ENCODE measurements at places on chromosomes 6 and 20.

DNA sequence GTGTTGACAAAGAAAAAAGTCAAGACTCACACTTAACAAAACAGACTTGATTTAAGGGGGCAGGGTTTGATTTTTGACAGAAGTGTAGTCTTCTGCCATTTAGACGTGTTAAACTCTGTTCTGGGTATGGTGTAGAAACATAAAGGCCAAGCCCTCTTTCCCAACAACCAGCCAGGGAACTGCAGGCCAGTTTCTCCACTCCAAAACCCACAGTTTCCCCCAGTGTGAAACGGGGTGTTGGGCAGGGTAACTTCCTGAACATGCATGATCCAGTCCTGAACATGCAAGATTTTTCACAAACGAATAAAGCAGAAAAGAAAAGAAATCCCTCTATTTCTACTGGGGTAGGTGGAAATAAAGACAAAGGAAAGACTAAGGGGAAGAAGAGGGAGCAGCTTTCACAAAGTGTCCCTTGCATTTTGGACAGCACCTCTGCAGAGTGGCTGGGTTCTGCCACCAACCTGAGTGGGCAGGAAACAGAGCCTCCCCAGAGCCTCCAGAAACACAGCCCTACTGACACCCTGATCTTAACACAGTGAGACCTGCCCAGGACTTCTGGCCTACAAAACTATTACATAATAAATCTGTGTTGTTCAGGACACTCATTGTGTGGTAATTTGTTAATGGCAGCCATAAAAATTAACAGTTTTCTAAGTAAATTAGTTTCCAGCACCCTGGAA, 7.5 kb downstream of the APMAP start:
- peak overlapping the region; percentile 49 for H3K27ac ChIP-seq
- H3K27me3 ChIP-seq, result peaks cover 2% of the 10 kb centered on the region
- H3K4me1 ChIP-seq, result peaks cover 31% of the 10 kb centered on the region
- peaks cover 18% of the 10 kb centered on the region for H3K36me3 ChIP-seq
- no peak overlapping the region for H3K4me3 ChIP-seq

DNA sequence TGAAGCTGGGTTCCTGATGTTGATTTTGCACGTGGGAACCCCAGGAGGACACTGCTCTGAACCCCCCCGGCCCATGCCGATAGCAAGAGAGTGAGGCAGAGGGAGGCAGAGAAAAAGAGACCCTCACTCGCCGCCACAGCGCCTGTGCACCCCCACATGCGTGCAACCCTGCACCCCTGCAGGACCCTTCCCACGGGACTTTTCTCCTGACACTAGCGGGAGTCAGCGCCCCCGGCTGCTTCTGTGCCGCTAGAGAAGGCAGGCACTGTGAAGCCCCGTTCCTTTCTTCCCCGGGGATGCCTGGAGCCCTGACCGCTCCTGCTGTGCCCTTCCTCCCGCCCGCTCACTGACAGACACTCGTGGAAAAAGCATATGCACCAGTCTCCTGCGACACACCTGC, 67.4 kb downstream of the GMPR start:
- DNase-seq, result peak; percentile 58
- H3K4me3 ChIP-seq, result peak overlapping the region; percentile 75
- H3K27ac ChIP-seq, result peak overlapping the region; percentile 78

DNA sequence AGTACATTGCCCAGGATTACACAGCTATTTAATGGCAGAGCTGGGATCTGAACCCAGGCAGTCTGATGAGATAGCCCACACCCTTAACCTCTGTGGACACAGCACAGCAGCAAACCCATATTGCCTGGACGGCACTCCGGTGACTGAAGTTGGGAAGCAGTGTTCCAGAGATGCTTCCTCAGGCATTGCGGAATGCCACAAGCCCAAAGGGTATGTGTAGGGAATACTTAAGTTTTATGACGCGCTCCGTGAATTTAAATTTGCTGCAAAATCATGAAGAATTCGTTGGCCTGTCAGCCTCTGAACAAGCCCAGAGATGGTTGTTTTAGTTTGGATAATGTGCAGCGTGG, 46.4 kb downstream of the PSMG4 start:
- H3K27me3 ChIP-seq, result peaks cover 3% of the 10 kb centered on the region
- H3K4me3 ChIP-seq, result no peak overlapping the region
- peaks cover 26% of the 10 kb centered on the region for H3K36me3 ChIP-seq
- DNase-seq, result no peak
- peaks cover 10% of the 10 kb centered on the region for H3K4me1 ChIP-seq

GRCh38 chr6:56714273-56714672, 71.6 kb upstream of the DST start:
- no peak for DNase-seq
- H3K4me3 ChIP-seq, result no peak overlapping the region
- H3K27me3 ChIP-seq, result peaks cover 2% of the 10 kb centered on the region
- no peak overlapping the region for H3K27ac ChIP-seq
- no peaks in the 10 kb centered on the region for H3K36me3 ChIP-seq

DNA sequence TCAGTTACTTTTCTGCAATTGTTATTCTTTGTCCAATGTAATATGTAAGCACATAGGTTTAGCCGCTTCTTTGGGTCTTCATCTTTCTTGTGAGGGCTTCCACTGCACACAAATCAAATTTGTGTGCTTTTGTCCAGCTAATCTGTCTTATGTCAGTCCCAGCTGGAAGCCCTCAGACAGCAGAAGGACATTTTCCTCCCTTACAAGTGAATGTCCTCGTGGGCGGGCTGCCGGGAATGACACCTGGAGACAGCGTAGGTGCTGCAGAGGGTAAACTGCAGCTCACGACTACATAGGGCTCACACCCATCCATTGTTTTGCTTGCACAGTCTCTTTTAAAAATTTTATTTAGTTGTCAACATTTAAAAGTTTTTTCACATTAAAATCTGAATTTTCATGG, 24.6 kb upstream of the PPP1R14C start:
- no peaks in the 10 kb centered on the region for H3K36me3 ChIP-seq
- H3K4me1 ChIP-seq, result peaks cover 13% of the 10 kb centered on the region
- H3K27ac ChIP-seq, result no peak overlapping the region
- H3K4me3 ChIP-seq, result no peak overlapping the region
- no peak for DNase-seq

- no peak overlapping the region for H3K4me3 ChIP-seq
- no peak overlapping the region for H3K27ac ChIP-seq
- no peak for DNase-seq
- H3K27me3 ChIP-seq, result peaks cover 19% of the 10 kb centered on the region
- H3K4me1 ChIP-seq, result peaks cover 27% of the 10 kb centered on the region
These were observed 1.5 kb downstream of the AGER start for GRCh38 chr6:32182555-32182981.

DNA sequence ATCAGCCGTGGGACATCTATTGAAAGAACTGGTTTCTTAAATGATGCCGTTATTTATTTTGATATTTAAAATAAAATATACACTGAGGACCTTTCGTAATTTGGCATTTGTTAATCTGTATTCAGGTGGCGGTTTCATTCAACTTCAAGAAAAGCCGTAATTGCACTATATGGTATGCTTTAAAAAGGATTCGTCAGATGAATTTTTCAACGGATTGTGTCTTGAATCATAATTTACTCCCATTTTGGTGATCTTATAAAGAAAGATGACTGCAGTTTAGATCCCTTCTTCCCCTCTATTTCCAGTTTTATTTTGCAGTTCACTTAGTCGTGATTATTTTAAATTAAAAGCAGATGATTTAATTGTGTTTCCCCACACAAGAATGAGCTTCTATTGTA, 761 bp downstream of the KLHL32 start:
- peak overlapping the region; percentile 96 for H3K4me3 ChIP-seq
- DNase-seq, result no peak
- H3K36me3 ChIP-seq, result no peaks in the 10 kb centered on the region
- H3K27ac ChIP-seq, result peak overlapping the region; percentile 49
- H3K4me1 ChIP-seq, result no peaks in the 10 kb centered on the region

DNA sequence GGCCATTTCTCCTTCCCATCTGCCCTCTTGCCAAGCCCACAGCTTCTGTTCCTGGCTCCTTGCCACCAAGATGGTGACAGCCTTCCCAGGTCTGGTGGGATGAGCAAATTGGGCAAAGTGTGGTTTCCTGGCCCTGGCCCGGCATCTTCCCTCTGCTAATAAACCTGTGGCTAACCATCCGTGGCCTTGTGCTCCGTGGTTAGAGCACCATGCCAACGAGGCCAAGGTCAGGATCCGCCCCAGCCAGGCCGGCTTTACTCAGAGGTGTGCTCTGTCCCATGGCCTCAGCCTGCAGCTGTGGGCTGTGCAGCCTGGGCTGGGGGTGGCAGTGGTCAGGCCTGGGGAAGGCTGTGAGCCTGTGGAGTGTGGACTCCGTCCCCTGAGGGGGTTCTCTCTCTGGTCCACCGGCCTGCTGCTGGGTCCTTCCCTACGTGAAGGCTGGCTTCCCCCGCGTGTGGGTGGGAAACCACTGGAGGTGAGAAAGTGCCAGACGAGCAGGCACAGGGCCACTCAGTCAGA, 117.4 kb downstream of the VEGFA start:
- H3K27me3 ChIP-seq, result peaks cover 17% of the 10 kb centered on the region
- DNase-seq, result no peak
- no peak overlapping the region for H3K4me3 ChIP-seq
- no peak overlapping the region for H3K27ac ChIP-seq
- peaks cover 6% of the 10 kb centered on the region for H3K4me1 ChIP-seq

DNA sequence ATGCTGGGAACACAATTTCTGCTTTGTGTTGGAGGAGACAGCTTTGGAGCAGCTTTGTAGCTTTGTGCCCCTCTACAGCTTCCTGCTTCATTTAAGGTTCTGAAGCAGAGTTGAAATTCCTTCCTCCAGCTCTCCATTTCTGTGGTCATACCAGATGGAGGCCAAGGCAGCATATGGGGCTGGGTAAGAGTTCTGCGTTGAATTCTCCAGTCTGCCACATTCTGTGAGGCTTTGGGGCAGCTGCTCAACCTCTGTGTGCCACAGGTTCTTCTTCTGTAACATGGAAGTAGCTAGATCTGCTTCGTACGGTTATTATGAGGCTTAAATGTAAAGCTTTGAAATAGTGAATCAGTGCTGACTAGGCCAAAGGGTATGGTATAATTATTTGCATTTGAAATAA, 2.9 kb upstream of the TRIM26 start:
- peaks cover 34% of the 10 kb centered on the region for H3K4me1 ChIP-seq
- no peaks in the 10 kb centered on the region for H3K36me3 ChIP-seq
- H3K27me3 ChIP-seq, result peaks cover 3% of the 10 kb centered on the region
- H3K4me3 ChIP-seq, result peak overlapping the region; percentile 16
- H3K27ac ChIP-seq, result peak overlapping the region; percentile 92

Data from glutamatergic neuron (in vitro differentiated cells).